ENCODE measurements at places on chromosomes 1 and 21. TPM values are rescaled to one million over a fixed set of nuclear protein-coding genes. Genes with fewer than 3 reads are reported as not detected.

DVL1 gene
- total RNA-seq = 30.7 TPM

- peak; percentile 22 for DNase-seq
These were observed 22.8 kb downstream of the DHRS3 start for GRCh38 chr1:12594966-12595756.

DNA sequence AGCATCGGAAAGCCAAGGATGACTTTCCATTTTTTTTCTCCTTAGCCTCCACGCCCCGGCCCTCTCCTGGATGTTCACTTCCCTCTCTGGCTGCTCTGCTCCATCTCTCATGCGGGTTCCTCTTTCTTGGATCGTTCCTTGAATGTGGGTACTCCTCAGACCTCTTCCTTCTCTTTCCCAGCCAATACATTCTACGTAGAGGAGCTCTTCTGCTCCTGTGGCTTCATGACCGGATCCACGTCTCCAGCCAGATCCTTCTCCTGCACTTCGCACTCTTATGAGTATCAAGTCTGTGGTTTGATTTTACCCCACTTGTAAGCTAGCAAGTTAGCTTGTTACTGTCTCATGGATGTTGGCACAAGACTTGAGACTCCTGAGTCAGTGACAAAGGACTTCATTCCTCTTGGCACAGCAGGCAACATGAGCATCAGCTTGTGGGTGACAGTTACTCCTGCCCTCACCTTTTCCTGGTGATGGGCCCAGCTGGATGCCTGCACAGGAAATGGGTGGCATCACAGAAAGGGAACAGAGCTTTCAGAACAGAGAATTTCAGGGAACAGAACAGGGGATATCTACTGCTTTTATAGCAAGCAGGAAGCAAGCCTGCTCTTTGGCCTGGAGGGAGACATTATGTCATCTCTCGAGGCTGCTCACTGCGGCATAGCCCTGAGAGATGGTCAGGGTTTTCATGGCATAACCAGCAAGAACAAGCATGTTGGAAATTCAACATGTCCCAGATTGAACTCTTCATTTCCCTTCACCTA lies 100.1 kb upstream of the KIF26B start:
- no peak for DNase-seq

CDC7 gene
- 5.8 TPM for total RNA-seq

GRCh38 chr1:62530516-62531154 lies 66.7 kb upstream of the ANGPTL3 start:
- no peak for DNase-seq

DNA sequence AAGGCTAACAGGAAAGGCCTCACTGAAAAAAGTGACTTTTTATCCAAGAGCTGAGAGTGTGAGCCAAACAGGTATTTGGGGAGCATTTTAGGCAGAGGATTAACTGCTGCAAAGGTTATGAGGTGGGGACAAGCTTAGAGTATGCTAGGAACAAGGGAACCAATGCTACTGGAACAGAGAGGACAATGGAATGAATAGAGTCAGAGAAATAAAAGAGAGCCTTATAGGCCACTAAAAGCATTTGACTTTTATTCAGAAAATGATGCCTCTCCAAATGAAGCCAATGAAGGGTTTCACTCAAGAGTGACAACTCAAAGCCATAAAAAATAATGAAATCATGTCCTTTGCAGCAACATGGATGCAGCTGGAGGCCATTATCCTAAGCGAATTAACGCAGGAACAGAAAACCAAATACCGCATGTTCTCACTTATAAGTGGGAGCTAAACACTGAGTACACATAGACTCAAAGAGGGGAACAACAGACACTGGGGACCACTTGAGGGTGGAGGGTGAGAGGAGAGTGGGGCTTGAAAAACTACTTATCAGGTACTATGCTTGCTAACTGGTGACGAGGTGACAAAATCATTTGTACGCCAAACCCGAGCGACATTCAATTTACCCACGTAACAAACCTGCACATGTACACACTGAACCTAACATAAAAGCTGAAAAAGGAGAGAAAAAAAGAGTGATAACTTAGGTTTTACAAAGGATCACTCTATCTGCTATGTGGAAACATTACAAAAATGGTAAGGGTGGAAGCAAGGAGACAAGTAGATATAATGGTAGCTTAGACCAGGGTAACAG lies 11.1 kb downstream of the PTP4A2 start:
- no peak for DNase-seq

DNA sequence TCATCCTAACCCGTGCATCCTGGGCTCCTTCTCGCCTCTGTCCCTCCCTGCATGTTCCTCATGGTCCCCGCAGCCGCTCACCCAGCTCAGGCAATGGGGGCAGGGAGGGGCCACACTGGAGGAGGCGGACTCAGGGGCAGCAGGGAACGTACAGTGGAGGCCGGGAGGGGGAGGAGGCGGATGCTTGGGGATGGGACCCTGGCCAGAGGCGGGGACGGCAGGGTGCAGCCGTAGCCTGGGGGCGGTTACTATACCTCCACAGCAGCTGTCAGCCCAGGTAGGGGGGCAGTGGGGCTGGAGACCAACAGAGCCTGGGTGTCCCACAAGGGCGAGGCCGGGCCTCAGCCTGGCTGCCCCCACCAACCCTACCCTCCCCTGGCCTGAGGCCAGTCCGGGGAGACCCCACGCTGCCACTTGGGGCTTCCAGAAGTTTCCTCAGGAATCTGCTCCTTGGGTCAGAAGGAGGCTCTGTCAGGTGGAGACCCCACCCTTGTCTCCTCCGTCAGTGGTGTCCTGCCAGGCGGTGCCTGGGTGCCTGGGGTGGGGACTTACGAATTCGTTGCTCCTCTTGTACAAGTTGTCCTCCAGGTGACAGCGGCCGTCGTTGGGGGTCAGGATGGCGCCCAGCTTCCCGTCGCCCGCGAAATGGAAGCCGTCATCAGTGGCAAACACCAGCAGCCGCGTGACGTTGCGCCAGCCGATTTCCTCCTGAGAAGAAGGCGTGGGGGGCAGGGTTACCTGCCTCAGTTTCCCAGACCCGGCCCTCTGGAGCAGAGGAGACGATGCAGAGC lies 20.7 kb downstream of the ITGB2 start:
- no peak for DNase-seq

MXRA8 gene
- total RNA-seq = 0.07 TPM

S100A9 gene
- total RNA-seq = 2.6 TPM

BRINP2 gene
- total RNA-seq = not detected

DNA sequence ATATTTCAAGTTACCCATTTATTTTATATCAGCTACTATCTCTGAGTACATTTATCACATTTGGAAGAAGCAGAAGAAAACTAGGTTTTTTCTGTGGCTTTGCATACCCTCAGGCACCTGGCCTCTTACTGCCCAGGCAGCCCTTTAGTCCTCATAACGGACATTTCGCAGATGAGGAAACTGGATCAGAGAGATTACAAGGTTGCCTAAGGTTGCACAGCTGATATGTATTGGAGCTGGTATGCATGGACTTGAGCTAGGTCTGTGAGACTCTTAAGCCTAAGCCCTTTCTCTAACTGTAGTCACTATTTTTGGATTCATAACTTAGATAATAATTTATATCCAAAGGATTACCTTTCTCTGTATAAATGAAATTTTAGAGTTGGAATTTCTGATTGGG lies 4.0 kb downstream of the CNIH3 start:
- no peak for DNase-seq

- no peak for DNase-seq
These were observed 13.0 kb downstream of the CAPN8 start for GRCh38 chr1:223652436-223652941.

PEAR1 gene
- not detected for total RNA-seq

GRCh38 chr1:183214021-183214970 lies 28.2 kb downstream of the LAMC2 start:
- DNase-seq = no peak

DNA sequence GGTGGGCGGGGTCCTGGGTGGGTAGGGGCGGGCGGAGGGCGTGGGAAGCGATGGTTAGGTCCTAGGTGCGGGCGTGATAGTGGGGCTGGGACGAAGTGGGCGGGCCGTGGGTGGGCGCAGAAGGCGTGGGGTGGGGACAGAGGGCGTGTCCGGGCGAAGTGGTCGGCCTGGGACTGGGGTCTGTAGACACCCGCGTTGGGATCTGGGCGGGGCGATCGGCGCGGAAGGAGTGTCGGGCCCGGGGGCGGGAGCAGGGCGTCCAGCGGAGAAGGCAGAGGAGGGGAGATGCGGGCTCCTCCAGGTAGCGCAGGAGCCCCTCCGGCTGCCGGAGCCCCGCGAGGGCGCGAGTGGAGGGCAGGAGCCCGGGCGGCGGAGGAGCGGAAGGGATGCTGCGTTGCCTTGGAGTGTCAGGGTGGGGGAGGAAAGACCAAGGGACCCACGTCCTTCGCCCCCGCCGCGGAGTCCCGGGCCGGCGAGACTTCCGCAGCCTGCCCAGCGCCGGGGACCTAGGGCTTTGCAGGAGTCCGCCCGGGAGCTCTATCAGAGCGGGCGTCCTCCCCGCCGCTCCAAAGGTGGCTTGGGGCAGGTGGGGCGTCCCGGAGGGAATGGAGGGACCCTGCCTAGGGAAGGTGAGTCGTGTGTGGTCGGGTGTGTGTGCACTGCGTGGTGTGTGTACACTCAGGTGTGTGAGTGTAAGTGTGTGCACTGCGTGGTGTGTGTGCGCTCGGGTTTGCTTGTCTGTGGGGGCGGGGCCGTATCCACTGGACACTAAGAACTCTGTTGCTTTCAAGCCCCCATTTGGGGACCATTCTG lies 27.0 kb upstream of the PRSS38 start:
- DNase-seq = peak; percentile 79

GRCh38 chr1:27967884-27968466 lies 8.2 kb downstream of the XKR8 start:
- no peak for DNase-seq

DNA sequence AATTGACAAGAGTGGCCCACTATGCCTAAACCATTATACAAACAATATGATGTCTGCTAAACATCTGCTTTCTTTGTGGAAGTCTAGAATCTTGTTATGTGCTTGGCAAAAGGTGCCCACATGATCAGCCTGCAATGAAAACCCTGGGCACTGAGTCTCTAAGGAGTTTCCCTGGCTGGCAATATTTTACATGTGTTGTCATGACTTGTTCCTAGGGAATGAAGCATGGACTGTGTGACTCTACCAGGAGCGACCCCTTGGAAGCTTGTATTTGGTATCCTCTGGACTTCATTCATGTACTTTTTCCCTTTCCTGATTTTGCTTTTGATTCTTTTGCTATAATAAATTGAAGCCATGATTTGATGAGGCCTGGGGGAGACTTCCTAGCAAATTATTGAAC lies 324.9 kb downstream of the HHIPL2 start:
- no peak for DNase-seq

DNA sequence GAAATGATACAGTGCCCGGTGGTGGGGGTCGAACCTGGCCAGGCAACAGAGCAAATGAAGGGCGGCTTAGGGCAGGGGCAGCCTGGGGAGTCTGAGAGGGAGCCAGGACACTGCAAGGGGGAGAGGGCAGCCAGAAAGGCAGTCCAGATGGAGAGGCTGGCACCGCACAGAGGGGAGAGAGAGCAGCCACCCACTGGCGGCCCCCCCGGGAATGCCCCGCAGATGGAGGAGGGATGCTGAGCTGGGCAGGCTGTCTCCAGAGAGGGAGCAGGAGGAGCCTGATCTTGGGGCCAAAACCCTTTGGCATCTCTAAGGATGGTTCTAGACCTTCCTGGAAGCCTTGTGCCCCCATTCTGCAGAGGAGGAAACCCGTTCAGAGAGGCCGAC lies 112.3 kb downstream of the LACTBL1 start:
- no peak for DNase-seq

DNA sequence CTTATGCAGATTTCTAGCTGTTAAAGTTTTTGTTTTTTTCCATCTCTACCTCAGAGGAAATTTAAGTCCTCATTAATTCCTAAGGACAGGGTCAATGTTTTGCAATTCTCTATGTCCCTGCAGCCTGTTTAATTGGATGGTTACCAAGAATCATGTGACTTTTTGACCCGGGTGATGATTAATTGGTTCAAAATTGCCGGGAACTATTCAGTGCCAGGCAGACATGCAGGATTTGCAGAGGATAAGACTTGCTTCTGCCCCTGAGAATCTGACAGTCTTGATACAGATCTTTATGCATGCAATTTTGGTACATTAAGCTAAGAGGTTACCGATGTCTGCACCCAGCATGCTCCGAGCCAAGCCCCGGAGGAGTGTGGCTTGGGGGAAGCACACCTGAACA lies 87.9 kb downstream of the PLPP3 start:
- no peak for DNase-seq

GRCh38 chr1:108962681-108963051 lies 618 bp downstream of the CLCC1 start:
- DNase-seq = peak; percentile 19

FMO4 gene
- 3.0 TPM for total RNA-seq

DNA sequence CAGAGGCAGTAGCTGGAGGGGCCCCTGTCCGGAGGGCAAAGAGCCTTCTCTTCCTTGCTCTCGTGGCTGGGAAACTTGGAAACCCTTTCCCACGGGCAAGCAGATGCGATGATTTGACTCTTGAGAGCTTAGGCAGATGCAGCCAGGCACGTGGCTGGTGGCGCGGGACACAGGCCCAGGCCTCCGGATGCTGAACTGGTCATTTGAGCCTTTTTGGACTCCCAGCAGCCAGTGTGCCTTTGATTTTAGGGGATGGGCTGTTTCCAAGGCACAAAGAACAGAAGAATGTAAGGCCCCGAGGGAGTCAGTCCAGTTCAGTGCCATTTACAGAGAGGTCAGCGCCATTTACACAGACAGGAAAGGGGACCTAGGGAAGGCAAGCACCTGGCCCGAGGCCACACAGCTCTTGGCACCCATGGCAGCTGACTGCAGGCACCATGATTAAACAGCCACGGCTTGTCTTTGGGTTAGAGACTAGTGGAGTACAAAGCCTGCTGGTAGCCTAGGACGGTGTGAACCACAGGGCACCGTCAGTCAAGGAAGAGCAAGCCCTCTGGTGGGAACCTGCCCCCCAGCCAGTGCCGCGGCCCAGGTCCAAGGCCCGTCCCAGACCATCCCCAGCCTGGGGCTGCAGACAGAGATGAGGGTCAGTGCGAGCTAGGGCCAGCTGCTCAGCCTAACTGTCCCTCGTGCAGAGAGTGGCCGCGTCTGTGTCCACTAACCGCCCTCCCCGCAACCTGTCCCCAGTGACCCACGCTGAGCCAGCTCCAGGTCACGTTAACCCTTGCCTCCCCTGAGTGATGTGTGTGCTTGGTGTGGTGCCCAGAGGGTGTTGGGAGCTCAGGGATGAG lies 20.4 kb upstream of the CCDC27 start:
- no peak for DNase-seq

CDCA8 gene
- 1.9 TPM for total RNA-seq

DNA sequence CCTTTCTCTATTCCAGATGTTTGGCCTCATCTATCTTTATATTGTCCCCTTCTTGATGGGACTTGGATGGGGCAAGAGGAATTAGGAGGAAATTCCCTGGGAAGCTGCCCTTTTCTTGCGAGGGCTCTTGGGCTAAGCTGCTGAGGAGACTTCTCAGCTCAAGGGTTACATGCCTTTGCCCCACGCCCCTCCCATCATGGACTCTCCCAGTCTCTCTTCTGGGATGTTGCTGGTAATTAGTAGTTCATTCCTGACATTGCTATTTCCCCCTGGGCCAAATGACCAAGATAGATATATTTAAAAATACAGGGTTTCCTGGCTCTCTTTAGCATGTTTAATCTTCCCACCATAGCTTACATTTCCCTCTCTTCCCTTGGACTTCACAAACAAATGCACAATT lies 90.6 kb upstream of the RALGPS2 start:
- DNase-seq = no peak

- DNase-seq = no peak
These were observed 43.6 kb downstream of the LRRC7 start for GRCh38 chr1:69611316-69611715.

All from activated B cell treated with CpG ODN at 0.5 μM for 24 hours (primary cell).